ENCODE measurements at places on chromosomes 6 and 20. TPM values are rescaled to one million over a fixed set of nuclear protein-coding genes. Genes with fewer than 3 reads are reported as not detected.

GRCh38 chr6:94548201-94548600, 1029.1 kb upstream of the MANEA start:
- no peak overlapping the region for H3K4me3 ChIP-seq
- no peaks in the 10 kb centered on the region for H3K27me3 ChIP-seq
- H3K4me1 ChIP-seq: no peaks in the 10 kb centered on the region
- H3K27ac ChIP-seq: no peak overlapping the region
- no peak for DNase-seq
- H3K36me3 ChIP-seq: no peaks in the 10 kb centered on the region

Gene SYNDIG1
- total RNA-seq: 1.5 TPM

Gene VSX1
- not detected for total RNA-seq

Gene DYNLT2
- total RNA-seq: 4.0 TPM

DNA sequence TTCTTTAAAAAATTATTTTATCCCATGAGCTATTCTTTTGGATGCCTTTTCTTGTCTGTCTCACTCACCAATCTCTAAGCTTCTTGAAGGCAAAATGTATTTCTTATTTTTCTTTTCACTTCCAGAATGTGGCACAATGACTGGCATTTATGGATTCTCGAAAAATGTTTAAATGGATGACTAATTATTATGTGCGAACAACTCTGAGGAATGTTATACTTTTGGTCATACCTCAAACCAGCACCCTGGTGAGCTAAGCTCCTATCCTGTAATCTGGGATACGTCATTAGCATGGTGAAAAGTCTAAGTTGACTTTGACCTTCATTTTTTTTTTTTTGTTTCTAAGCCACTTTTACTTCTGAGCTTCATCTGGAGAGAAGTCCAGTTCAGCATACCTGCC, 214.0 kb upstream of the CEP162 start:
- H3K36me3 ChIP-seq: no peaks in the 10 kb centered on the region
- no peaks in the 10 kb centered on the region for H3K4me1 ChIP-seq
- H3K27ac ChIP-seq: no peak overlapping the region
- H3K27me3 ChIP-seq: no peaks in the 10 kb centered on the region

Gene OR2H2
- not detected for total RNA-seq

DNA sequence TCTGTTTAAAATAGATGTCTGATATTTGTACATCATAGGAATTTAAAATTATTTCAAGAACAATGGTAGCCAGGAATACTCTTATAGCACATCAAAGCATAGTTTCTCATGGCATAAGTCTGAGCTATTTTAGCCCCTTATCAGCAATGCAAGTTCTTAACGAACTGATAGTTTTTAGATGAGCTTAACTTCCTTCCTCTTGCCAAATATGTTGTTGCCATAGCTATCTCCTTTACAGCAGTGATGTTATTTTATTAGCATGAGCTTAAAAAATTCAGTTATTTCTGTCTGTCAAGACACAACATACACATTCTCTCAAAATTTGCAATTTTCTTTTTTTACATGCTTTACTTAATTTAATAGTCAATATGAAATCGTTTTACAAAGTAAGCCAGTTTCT, 867.2 kb downstream of the PHF3 start:
- H3K27me3 ChIP-seq: no peaks in the 10 kb centered on the region
- no peak overlapping the region for H3K27ac ChIP-seq
- H3K4me3 ChIP-seq: no peak overlapping the region
- no peaks in the 10 kb centered on the region for H3K36me3 ChIP-seq
- no peak for DNase-seq

Gene ADTRP
- total RNA-seq: 10.0 TPM

DNA sequence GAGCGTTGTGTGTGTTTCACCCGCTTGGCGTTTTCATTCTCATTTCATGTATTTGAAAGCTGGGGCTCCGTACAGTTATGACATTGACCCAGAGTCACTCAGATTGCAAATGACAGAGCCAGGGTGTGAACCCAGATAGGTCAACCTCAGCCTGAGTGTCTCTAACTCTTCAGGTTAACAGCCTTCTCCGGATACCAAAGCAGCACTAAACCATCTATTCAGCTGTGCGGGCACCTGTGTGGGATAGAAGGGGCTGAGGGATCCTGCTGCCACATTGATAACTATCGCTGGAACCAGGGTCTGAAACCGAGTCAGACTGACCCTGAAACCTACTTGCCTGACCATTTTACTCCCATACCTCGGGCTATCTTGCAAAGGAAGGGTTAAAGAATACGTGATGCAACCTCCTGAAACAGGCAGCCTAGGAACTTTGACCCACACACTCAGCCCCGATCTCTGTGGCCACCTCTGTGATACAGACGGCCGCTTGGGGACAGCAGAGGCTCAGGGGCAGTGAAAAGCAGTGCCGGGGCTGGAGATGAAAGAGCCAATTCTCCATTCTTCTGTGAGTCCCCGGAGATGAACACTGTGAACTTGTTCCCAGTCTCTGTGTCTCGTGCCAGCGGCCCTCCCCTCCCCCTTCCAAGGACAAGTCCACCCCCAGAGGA, 233.5 kb upstream of the QKI start:
- no peak overlapping the region for H3K4me3 ChIP-seq
- H3K36me3 ChIP-seq: no peaks in the 10 kb centered on the region
- H3K27ac ChIP-seq: peak overlapping the region; percentile 47
- peak; percentile 84 for DNase-seq
- no peaks in the 10 kb centered on the region for H3K27me3 ChIP-seq
- H3K4me1 ChIP-seq: no peaks in the 10 kb centered on the region

- no peaks in the 10 kb centered on the region for H3K27me3 ChIP-seq
- no peaks in the 10 kb centered on the region for H3K4me1 ChIP-seq
- no peak overlapping the region for H3K4me3 ChIP-seq
- no peaks in the 10 kb centered on the region for H3K36me3 ChIP-seq
- H3K27ac ChIP-seq: no peak overlapping the region
- peak; percentile 14 for DNase-seq
These were observed 25.0 kb downstream of the IL22RA2 start for GRCh38 chr6:137148306-137149034.

All from hepatocyte (in vitro differentiated cells).